NCI-H774 (cell line): ENCODE measurements at places on chromosomes 5 and 9.

DNA sequence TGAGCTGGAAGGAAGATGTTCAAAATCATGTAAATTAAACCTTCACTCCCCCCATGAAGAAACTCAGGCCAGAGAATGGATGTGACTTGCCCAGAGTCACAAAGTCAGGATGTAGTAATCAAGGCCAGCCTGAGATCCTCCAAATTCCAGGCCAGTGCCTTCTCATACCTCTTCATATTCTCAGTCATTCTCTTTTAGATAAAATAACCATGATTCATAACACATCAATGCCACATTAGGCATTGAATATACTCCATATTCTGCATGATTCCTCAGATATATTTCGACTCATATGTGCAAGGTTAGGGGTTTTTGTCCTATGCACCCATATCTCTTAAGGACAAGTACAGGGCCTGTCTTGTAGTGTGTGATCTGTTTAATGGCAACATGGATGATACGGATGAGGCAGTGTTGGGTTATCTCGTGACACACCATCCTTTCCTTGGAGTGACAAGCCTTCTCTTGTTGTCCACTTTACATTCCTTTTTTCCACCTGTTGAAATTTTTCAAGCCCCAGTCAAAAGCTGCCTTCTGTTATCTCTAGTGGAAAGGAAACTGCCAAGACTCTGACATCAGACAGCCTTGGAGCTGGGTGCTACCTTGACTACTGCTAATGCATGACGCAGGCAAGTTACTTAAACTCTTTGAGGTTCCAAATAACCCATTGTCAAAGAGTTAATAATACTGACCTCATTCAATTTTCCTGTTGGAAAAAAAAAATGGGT, 227.5 kb upstream of the NR4A3 start:
- DNase-seq = no peak

GRCh38 chr5:32724526-32724925, 13.4 kb downstream of the NPR3 start:
- no peak for DNase-seq

DNA sequence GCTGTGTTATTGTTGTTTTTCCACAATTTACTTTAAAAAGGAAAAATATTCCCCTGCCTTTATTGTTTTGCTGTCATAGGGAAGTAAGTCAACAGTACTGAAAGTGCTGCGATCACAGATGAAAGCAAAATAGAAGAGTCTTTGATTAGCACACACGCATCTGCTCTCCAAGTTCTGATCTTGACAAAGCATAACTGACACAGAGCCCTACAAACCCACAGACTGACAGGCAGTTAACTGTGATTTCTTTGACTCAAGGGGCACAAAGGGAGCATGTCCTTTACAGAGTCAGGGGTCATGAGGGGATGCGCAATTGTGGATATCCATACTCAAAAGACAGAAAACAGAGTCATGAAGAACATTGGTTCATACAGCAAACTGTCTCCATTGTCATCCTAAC, 123.7 kb downstream of the SNCAIP start:
- DNase-seq = no peak

DNA sequence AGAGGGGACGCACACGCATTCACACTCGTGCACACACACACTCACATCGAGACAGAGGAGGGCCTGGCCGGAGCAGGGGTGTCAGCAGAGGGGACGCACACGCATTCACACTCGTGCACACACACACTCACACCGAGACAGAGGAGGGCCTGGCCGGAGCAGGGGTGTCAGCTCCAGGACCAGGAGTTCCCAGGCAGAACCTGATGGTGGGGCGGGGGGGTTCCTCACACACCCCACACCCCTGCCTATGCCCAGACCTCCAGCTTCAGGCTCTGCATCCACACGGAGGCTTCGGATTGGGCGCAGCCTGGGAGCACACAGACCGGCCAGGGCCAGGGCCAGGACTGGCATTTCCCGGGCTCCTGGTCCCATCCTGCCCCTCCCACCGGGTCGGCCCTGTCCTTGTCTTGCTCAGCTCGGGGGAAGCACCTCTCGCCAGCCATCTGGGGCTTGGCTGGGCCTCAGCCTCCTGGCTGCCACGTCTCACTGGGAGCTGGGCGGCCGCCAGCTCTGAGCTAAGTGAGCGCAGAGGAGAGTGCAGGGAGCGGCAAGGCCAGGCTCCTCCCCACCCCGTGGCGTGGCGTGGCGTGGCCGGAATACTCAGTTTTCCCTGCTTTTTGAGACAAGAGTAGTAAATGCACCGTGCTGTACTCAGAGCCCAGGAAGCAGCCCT, 31.3 kb downstream of the ADAMTS2 start:
- no peak for DNase-seq

DNA sequence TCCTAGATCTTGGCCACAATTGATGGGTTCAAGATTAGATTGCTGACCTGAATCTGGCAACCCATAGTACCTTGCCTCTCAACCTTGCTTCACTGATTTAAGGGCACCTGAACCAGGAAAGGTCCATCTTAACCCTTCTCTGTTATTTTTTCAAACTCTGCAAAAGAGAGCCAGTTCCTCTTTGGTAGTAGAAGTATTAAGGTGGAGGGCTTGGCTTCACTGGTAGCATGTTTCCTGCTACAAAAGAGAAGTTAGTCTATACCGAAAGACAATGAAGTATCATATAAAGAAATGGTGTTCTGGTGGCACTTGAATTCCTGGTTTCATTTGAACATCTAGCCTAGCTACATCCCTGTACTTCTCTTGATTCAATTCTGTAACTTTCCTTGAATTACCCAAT, 8.5 kb downstream of the ALG2 start:
- DNase-seq = no peak

DNA sequence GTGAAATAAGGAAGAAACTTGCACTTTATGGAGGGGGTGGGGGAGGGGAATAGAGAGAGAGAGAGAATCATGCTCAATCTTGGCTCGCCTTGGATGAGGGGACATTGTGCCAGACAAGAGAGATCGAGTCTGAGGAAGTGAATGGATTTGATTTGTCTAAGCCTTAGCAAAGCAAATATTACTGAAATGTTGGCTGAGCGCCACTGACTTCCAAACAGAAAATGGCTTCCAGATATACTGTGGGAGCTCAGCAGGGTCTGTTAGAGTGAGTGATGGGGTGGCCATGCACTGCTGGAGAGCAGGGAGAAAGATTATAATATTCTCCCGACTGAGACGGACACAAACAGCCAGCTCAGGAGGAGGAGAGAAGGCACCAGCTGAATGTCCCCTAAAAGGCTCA, 34.5 kb downstream of the BRINP1 start:
- DNase-seq = no peak

DNA sequence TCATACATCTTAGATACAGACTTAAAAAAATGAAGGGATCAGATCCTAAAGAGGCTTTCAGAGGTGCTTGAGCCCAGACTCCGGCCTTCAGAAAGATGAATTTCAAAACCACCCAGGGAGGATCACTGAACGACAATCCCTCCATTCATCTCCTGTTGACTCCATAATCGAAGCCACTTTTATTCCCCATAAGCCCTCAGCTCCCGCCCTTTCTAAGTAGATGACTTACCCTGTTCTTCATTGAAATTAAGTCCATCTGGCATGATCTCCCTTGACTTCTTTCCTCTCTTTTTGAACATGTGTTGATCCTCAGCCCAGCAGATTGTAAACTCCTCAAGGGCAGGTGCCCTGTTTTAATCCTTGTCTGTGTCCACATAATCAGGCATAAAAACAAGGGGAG, 50.8 kb upstream of the ASTN2 start:
- no peak for DNase-seq

DNA sequence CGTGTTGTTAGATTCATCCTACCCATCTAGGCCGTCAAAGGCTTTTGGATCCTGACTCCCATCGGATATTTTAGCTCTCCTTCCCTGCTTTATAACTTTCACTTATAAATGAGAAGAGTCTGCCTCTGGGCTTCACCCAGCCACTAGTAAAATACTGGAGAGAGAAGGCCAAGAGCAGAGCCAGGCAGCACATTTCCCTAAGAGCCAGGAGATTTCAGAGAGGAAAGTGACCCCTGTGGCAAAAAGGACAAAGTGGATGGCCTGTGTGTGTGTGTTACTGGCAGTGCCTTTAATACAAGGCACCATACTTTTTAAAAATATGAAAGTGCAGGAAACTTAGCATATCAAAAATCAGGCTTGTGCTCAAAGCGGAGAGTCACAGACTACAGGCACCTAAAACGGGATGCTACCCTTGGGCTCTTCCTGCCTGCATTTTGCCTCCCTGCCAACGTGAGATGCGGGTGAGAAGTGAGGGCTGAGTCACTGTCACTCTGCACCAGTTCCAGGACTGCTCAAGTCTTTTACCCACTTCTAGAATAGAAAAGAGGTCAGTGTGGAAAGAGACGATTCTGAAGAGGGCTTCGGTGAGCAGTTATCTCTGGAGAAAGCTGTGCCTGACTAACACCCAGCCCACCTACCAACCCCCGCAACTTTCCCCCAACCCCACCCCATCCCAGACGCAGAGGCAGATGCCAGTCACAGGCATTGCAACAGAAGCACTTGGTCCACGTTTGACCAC, 15.9 kb downstream of the NFIL3 start:
- no peak for DNase-seq

DNA sequence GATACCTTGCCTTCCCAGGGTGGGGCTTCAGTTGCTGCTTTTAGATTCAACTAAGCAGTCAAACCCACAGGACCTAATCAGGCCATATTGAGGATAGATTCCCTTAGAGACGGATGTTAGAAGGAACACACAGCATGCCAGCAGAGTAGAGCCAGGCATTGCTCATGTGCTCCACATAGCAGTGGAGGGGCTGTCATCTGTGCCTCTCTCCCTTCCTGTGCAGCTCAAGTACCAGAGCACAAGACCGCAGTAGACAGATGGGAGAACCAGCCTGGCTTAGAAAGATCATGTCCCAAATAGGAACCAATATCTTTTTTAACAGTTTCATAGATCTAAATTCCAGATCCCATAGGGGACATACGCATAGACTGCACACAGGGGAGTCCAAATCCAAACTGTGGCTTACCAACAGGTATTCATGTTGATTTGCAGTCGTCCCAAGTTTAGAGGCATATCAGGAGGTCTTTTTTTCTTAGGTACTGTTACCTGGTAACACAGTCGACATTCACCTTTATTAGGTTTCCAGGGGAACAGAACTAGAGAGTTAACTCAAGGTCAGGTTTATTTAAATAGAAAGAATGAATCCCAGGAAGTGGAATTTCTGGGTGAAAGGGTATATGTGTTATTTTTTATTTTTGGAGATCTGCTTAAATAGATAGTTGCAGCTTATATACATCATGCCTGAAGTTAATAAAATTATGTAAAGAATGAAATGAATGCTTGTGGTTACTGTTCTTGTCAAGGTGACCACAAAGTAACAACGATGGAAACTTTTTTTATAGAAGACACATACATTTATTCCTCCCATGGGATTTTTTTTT, 43.5 kb upstream of the PCAT7 start:
- peak; percentile 27 for DNase-seq

GRCh38 chr5:174559141-174559540, 165.2 kb upstream of the MSX2 start:
- DNase-seq = no peak

GRCh38 chr5:64295101-64295500, 129.5 kb downstream of the RNF180 start:
- DNase-seq = peak; percentile 6

DNA sequence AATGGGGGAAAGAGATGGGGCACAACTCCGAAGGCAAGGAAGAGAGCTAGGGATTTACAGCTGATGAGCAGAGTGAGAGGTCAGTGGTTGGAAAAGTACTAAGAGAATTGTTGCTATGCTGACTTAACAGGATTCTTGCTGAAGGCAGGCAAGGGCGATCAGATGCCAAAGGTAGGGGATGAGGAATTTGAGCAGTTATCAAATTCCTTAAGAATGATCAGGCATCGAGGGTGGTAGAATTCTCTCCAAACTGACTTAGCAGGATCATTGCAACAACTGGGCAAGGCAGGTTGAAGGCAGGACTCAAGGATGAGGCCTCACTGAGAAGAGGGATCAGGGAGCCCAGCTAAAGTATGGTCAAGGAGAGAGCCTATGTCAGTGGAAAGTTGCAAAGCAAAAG, 171.0 kb downstream of the HSD17B3 start:
- DNase-seq = no peak

GRCh38 chr5:148751025-148751424, 75.4 kb upstream of the ADRB2 start:
- no peak for DNase-seq

DNA sequence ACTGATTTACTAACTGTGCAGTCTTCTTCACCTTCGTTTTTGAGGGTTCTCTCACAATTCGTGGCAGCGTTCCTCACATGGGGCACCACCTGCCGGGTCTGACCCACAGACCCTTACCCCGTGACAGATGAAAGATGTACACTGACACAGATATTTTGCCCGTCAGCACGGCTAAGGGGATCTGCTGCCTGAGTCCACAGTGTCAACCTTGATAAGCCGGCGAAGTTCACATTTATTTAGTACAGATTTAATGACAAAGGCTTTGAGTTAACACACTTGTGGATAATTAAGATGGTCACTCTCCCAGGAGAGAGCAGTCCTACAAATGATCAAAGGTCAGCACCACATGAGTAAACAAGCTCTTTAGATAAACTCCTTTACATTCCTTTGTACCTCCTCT, 15.9 kb upstream of the TEX10 start:
- DNase-seq = no peak

DNA sequence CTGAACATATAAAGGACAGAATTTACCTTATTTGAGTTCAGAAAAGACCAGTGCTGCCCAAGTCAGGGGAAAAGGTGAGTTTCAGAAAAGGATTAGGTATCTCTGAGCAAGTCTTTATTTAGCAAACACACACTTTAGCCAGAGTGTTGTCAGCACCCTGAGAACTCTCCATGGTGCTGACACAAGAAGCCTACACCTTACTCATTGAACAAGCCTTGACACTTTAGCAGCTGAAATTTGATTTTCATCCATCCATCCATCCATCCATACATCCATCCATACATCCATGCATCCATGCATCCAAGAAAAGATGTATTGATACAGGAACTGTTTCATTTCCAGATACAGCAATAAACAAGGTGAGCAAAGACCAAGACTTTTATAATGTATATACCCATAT, 311.2 kb downstream of the TRIM32 start:
- no peak for DNase-seq

GRCh38 chr5:131634666-131634995, 398 bp downstream of the RAPGEF6 start:
- peak; percentile 57 for DNase-seq

DNA sequence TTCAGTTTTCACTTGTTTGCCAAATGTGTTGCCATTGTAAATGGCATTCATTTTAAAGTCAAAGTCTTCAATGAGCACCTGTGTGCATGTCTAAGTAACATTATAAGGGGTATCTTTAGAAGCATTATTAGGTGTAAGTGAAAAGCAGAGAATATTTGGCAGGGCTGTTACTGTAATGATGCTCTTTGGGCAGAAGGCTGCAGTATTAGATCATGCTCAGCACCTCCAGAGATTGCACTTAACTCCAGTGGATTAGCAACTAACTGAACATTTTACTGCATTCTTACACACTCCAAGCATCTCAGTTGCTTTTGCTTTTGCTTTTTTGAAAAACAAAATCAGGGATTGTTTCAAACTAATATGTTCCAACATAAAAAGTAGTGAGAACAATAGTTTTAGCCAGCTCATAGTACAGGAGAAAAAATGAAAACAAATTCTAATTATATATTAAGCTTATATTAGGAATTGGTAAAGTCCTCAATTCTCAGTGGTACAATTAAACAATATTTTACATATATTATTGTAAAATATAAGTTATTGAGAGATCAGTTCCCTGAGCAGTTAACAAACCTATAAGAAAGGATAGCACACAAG, 1740.9 kb upstream of the CDH9 start:
- peak; percentile 49 for DNase-seq
